Thoracic aorta (tissue), 2 donors: ENCODE measurements at places on chromosomes 16 and 17.

- no peak for DNase-seq
Observed at GRCh38 chr17:42675965-42676423, 800 bp downstream of the PLEKHH3 start.

DNA sequence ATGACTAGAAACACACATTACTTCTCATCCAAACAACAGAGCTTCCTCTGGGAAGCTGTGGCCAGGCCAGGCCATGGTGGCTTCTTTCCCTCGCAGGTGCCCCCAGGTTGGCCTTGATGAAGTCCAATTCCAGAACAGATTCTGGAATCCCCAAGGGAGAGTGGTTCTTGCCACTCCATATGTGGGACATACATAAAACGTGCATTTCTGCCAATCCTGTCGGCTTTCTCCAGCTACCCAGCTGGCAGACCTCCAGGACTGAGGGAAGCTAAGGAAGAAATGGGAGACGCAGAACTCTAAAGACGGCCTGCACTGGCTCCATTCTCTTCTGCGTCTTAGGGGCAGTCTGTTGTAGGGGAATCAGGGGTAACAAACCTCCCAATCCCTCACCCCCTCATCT, 219.2 kb upstream of the CDH5 start:
- no peak for DNase-seq

DNA sequence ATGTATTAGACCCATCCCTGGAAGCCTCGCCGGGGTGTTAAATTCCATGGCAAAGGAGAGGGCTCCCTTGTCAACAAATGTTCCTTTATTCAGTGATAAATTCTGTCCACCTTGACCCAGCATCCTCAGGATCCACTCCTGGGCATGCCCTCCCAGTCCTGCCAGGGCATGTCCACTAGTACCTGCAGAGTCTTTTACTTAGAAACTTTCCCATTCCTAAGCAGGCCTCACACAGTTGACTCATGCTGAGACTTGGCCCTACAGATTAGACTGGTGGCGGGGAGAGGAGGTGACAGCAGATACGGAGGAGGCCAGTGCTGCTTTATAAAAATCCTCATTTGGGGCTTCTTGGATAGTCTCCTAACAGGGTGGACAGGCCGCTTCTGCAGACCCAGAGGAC, 88.8 kb downstream of the CYLD start:
- DNase-seq, result no peak

DNA sequence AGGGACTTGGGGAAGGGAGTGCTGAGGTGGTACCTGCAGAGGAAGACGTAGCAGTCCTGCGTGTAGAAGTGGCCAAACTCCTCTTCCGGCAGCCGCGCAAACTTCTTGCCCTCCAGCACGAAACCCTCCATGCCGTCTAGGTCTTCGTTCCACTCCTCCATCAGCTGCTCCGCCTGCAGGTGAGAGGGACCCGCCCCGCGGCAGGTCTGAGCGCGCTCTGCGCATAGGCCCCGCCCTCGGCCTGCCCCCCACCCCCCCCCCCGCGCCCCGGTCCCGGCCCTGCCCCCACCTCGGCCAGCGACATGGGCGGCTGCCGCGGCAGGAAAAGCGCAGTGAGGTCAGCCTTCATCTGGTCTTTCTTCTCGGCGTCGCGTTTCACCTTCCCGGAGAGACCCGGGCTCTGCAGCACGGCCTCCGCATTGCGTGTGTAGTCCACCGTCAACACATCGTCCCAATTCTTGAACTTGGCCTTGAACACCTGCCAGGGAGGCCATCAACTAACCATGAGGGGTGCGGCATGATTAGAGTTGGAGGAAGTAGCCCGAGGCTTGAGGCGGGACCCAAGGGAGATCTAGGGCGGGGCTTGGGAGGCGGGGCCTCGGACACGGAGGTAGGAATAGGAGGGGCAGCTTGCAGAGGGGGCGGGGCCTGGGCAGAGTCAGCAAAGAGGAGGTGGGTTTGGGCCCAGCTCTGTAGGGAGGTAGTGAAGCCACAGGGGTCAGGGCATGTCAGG, 11.5 kb downstream of the FLII start:
- DNase-seq, result no peak

GRCh38 chr17:1146561-1147265, 33.1 kb downstream of the ABR start:
- DNase-seq, result no peak

- no peak for DNase-seq
Observed at GRCh38 chr17:5793899-5794298, 209.6 kb upstream of the NLRP1 start.

DNA sequence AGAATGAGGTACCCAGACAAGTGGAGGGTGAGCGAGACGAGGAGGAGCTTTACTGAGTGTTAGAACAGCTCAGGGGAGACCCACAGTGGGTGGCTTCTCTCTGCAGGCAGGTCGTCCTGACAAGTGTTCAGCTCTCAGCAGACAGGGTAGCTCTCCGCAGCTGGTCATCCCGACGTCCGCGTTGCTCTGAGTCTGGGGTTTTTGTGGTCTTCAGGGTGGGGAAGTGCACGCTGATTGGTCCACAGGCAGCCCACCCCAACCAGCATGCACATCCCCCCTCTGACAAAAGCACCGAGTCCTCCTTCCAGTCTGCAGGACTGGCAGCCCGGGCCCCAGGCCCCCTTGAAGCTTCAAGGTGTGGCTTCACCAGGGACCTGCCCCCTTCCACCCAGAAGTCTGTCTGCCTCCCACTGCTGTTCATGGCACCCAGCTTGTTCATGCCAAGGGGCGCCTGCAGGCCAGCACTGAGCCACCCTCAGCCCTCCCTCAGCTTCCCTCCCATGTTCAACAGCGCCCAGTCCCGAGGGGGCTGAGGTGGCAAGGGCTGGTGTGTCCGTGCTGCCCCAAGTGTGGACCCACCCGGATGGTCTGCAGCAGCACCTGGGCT, 19.9 kb upstream of the WDR45B start:
- DNase-seq, result no peak

DNA sequence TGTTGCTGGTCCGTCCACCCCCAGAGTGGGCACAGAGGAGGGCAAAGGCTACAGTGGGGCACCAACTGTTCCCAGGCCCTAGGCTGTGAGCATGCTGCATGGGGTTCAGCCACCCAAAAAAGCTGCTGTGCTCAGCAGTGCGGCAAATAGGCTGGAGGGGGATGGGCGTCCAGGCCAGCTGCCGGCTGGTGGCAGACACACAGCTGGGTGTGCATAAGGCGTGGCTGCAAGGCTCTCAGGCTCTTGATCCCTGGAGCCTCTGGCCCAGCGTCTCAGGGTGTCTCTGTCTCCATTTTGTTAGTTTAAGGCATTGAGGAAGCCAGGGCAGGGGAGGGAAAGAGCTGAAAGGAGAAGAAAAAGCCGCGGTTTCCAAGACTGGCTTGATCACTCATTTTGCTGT, 8.8 kb downstream of the RPL19 start:
- DNase-seq, result no peak

DNA sequence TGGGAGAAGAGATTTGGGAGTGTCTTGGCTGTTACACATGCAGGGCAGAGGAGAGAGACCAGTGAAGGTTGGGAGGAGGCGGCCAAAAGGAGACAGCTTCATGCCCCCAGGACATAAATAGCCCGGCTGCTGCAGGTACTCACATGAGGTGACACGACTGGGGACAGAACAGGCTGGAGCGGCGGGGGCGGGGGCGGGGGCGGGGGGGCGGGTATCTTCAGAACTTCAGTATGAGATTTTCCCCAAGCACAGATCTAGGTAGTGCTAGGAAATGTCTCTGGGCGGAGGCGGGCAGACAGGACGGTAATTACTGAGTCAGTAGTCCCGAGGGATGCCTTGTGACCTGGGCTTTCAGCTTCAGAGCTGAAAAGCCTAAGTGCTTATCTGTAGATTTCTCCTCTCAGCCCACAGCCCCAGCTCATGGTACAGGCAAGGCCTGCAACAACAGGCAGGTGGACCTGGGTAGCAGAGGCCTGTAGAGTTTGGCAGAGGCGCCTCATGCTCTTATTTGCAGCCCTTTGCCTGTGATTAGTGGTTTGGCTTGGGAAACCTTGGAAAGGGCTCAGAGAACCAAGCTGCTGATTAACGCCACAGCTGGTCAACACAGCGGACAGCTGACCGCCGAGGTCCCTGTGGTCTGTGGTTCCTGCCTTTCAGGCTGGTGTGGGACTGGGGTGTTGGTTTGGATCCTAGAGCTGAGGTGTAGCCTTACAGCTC, 24.5 kb downstream of the UNK start:
- DNase-seq, result no peak

DNA sequence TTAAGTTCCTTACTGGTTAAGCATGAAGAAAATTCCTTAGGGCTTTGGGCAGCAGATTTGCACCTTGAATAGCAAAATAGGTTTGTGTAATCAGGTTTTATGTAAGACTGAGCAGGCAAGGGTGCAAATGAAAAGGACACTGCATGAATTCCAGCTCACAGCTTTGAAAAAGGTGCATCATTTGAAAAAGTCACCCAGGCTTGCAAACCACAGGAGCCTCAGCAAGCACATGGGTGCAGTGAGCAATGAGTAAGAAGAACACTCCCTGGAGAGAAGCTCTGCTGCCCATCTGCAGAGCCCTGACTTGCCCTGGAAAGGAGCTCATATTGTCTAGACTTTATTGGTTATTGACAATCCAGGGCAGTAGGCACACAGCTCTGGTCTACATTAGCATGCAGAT, 165.6 kb upstream of the KCNJ16 start:
- no peak for DNase-seq

DNA sequence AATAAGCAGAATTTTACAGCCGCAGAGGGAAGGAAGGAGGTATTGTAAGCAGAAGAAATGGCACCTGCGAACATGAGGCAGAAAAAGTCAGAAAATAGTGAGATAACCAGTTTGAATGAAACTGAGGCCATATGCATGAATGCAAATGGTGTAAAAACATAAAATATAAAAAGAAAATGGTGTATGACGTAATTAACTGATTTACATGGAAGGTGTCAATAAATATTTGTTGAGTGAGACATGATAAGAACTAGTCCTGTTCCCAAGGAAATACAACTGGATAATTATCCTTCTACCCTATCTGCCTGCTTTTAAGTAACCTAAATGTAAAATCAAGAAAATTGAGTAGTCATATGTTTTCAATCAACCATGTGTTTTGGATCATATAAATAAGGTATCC, 178.1 kb upstream of the TOX3 start:
- no peak for DNase-seq

- no peak for DNase-seq
Observed at GRCh38 chr16:81556715-81557284, 112.2 kb downstream of the CMIP start.

DNA sequence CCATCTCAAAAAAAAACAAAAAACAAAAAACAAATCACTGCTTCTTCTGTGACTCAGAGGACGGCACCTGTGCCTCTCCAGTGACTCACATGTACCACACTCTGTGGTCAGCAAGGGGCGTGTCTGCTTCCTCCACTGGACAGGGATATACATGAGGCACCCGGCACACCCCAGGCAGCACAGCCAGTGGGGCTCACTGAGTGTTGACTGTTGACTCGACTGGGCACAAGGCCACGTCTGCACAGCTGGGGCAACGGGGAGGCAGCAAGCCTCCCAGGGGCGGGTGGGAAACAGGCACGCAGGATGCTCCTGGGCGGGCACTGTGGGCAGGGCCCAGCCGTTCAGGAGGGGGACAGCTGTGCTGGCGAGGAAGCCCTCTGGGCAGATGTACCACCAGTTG, 64.1 kb downstream of the TIMM22 start:
- peak; percentile 53 for DNase-seq

DNA sequence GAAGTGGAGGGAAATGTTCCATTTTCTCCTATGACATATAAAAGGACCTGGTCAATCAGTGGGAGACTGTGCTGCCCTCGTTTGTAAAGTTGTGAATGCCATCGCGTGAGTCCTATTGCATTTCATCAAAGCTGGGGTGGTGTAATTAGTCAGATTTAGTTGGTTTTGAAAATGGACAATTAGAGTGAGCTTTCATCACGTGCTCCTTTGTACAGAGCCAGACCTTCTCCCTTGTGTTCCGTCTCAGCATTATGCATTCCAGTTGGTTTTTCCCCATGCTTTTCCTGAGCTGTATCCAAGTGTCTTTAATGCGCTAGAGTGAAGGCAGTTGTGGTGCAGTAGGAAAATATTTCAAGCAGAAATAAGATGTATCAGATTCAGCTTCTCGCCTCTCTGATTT, 10.4 kb downstream of the SEC14L1 start:
- no peak for DNase-seq

DNA sequence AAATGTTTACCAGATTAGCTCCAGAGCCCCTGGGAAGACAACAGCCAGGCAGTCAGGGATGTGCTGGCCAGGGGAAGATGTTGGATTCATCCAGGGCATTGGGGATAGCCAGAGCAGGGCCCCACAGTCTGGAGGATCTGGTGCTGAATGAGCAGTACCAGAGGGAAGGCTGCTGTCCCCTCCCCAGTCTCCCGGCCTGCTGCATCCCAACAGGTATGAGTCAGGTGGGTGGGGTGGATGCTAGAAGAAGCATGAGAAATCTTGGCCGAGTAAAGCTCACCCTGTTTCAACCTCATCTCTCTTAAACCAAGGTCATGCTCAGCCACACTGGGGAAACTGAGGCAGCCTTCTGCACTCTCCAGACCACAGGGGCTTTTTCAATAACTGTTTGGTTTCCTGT, 71.9 kb upstream of the SEC14L1 start:
- DNase-seq, result no peak

GRCh38 chr16:49545741-49546448, 172.3 kb downstream of the C16orf78 start:
- DNase-seq, result no peak

DNA sequence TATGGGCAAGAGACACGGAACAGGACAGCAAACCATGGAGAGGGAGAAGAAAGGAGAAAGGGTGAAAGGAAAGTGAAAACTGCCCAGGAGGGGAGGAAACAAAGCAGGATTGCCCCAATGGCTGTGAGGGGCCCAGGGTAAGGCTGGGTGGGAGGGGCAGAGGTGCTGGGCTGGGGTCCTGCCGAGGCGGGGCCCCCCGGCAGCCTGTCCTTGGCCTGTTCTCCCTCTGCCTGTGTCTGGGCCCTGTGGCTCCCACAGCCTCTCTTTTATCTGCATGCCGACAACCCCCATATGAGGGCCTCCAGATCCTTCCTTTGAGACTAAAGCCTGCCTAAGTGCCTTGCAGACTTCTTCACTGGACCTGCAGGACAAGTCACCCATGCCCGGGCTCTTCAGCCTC, 15.5 kb downstream of the ZNHIT3 start:
- DNase-seq, result no peak

- no peak for DNase-seq
Observed at GRCh38 chr16:87970186-87970585, 19.0 kb downstream of the BANP start.

- DNase-seq, result no peak
Observed at GRCh38 chr16:25060920-25061319, 45.8 kb upstream of the ARHGAP17 start.

- DNase-seq, result no peak
Observed at GRCh38 chr17:39659279-39660010, 5.7 kb upstream of the TCAP start.

DNA sequence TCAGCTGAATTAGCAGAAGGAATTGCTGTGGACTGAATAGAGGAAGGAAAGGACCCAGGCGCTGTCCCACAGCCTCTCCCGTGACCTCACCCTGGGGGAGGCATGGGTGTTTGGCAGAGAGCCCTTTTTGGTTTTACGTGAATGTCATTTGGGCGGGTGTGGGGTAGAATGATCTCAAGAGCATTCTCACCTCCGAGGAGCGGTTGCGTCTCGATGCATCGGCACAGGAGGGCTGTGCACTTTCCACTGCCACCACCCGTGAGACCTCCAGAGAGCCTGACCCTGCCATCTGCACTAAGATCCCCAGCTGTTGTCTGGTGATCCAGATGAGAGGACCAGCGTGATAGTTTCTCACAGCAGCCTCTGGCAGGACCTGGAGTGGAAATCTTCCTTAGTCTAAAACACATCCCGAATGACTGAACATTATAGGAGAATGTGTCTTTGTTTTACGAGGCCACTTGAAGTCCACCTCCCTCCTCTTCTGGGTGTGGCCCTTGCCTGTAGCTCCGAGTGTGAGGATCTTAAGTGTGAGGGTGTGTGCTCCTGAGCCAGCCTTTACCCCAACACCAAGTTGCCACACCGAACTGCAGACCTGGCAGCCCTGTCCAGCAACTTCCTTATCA, 29.3 kb downstream of the FOXK2 start:
- no peak for DNase-seq
